Stimulated activated CD4-positive, alpha-beta T cell treated with anti-CD3 and anti-CD28 coated beads, Interleukin-4, amount 100 ng/mL, for 24 hours (primary cell): ENCODE measurements at places on chromosomes 6 and 20.

DNA sequence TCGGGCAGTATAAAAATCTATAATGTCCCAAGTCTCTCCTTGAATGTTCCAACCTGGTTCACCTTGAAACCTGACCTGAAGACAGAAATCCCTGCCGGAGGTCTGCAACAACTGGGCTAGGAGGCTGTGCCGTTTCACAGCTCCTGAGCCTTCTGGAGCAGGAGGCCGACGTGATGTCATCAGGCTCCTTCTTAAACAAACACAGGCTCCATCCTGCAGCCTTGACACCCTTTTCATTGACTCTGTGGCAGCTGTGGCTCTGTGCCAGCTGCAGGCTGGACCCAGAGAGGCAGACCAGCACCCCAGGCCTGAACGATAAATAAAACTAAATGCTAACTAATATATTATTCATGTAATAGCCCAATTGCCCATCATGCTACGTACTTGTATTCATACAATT, 483.9 kb downstream of the CD83 start:
- DNase-seq: no peak

GRCh38 chr6:130837067-130837466, 9.9 kb downstream of the SMLR1 start:
- DNase-seq: no peak

DNA sequence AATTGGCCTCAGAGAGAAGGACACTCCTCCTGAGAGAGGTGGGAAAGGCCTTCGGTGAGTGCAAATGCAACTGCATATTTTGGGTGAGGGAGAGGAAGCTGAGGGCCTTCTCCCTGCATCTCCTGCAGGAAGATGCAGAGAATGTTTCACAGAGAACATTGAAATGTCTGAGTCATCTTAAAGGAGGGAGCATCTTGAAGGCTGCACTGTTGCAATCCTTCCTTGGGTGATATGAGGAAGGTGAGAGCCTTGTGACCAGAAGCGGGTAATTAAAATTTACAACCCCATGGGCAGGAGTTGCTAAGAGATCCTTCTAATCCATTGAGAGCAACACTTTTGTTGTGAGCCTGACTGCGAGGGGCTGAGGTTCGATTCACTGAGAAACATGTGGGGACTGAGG, 375.7 kb upstream of the MARCKS start:
- no peak for DNase-seq

- DNase-seq: no peak
Measured at GRCh38 chr6:118965371-118965770, 30.4 kb upstream of the MCM9 start.

- no peak for DNase-seq
Measured at GRCh38 chr6:26224940-26225847, 138.0 kb downstream of the HFE start.

- DNase-seq: no peak
Measured at GRCh38 chr6:109488001-109488400, 5.0 kb upstream of the ZBTB24 start.

DNA sequence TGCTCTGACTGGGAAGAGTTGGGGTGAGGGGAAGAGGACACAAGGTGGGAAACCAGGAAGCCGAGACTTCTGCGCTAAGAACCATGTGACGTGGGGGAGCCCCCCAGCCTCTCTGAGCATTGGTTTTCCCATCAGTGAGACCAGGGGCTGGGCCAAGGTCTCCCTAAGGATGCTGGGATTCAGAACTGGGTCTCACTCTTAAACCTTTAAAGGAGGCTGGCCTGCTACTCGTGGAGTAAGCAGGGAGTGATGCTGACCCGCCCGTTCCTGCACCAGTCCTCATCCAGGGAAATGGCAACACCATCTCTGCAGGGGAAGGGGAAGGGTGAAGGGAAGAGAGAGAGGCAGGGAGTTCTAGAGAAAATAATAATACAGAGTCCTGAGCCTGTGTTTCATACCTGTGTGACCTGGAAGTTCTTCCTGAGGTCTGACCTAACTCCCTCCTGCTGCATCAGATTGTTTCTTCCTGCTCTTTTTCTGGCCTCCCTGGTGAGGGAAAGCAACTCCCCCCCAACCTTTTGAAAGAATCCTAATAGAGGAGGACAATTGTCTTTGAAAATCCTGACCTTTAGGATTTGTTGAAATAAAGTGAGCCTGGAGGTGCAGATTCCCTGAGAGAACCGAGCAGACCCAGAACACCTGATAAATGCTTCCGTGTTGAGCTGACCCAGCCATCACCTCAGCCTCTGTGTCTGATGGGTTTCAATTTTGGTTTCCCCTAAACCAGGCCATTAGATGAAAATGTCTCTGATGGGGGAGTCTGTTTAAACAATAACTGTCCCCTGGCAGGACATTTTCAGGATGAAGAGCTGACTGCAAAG, 3.0 kb upstream of the GRM4 start:
- DNase-seq: no peak

GRCh38 chr20:22465622-22466446, 118.5 kb downstream of the FOXA2 start:
- no peak for DNase-seq

DNA sequence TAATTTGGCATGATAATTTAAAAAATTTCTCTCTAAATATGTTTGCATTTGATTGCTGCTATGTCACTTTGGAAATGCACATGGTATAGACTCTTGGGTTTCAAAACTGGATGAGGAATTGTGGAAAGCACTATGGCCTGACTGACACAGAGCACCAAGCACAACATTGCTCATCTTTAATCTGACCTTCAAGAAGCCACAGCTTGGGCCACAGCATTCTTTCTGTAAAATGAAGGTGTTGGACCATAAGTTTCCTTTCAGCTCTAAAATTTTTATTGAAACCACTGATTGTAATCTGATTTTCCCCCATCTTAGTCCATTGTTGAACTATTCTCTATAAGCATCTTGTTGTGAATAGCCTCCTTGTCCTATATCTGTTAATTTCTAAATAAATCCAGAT, 41.0 kb downstream of the QKI start:
- no peak for DNase-seq

DNA sequence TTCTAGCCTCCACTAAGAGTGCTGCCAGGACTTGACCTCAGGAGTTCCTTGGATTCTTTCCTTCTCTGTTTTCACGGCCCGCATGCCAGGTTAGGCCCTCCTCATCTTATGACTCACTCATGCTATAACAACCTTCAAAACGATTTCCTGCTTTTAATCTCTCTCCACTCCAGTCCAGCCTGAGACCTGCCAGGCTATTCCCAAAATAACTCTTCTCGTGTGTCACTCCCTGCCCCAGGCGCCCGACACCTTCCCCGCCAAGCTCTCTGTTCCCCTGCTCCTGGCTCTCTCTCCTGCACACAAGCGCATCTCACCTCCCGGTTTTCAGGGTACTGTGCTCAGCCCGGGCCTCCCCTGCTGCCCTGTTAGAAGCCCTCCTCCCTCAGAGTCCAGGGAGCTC, 64.1 kb upstream of the RPS6KA2 start:
- no peak for DNase-seq

- DNase-seq: peak; percentile 68
Measured at GRCh38 chr6:7107578-7108195, at the start of gene RREB1. Gene RREB1 (plus strand): TSS chr6:7107961. CDS start chr6:7181912, 73,951 bp downstream.

GRCh38 chr6:15602154-15602553, 60.7 kb downstream of the DTNBP1 start:
- no peak for DNase-seq

- no peak for DNase-seq
Measured at GRCh38 chr6:87391334-87391733, 16.4 kb upstream of the CFAP206 start.

GRCh38 chr20:43922614-43923013, 8.0 kb downstream of the TOX2 start:
- no peak for DNase-seq

GRCh38 chr6:53796451-53796780, 1.6 kb downstream of the LRRC1 start:
- DNase-seq: no peak

GRCh38 chr6:136609873-136610706, 59.9 kb upstream of the MAP7 start:
- no peak for DNase-seq

DNA sequence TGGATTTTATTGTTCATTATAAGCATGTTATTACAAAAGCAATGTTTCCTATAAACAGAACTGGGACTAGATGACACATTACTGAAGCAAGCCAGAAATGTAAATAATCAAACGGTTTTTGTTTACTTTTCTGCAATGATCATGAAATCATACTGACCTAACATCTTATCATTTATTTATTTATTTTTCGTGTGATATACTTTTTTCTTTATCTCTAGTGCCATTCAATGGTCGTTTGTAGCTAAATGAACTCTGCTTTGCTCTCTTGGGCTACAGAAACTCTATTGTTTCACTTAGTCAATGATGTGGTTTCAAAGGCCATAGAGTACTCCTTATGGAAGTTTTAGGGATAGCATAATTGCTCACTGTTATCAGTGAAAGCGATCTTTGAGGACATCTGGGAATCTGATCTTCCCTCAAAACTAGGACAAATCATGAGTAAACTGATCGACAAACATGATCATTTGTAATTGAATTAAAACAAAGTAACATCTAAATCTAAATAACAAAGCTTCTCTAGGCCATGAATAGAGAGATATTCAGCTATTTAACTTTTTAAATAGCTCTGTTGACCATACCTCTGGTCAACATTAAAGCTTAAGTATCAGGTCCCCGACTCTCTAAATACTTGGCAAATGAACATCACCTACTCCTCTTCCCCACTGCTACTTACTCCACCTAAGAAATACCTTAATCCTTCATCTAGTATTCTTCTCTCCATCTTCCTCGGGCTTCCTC, 933.4 kb downstream of the TFAP2A start:
- DNase-seq: no peak

DNA sequence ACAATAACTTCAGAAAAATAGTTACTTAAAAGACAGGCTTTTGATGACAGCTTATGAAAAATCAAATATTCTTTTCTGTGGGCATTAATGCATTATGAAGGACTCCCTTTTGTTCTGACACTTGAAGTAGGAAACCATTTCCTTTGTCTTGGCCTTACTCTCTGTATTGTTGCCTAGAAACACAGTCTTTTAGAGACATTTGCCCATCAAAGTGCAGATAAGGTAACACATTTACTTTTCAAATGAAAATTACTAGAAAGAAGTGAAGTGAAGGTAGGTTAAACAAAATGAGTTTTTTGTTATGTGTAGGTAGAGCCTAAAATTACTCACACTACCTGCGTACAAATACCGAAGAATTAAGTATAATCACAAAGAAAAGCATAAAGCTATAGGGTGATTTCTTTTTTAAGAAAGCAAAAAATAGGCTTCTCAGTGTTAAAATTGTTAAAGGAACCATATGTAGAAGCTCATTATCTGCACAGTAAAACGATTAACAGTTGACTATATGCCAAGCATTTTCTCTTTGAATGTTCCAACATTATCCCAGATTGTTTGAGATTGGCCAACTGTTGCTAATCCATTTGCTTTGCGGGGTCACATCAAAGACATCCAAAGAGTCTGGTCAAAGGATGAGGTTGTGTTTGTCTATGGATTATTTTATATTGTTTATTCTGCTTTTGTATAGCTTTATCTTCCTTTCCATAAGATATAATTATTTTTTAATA, 542.0 kb upstream of the RNF217 start:
- no peak for DNase-seq

GRCh38 chr6:1384549-1385128, 4.7 kb upstream of the FOXF2 start:
- DNase-seq: no peak

GRCh38 chr6:80862756-80863155, 756.3 kb downstream of the BCKDHB start:
- DNase-seq: no peak

- no peak for DNase-seq
Measured at GRCh38 chr6:55299286-55299985, 27.8 kb upstream of the GFRAL start.

DNA sequence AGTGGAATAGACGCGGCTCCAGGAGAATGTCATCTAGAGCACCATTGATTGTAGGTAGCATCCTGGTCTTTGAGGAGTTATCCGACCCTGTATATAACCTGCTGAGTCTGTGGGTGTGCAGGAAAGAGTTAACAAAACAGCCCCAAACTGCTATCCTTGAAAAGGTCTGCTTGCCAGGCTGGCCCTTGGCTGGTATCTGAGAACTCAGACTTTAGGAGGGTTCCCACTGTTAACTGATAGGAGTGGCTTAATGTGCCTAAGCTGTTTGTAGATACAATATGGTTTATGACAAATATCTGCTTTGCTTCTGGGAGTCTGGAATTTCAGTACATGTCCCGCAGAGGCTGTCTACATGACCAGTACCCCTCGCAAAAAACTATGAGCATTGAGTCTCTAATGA, 27.6 kb upstream of the MCUR1 start:
- no peak for DNase-seq

DNA sequence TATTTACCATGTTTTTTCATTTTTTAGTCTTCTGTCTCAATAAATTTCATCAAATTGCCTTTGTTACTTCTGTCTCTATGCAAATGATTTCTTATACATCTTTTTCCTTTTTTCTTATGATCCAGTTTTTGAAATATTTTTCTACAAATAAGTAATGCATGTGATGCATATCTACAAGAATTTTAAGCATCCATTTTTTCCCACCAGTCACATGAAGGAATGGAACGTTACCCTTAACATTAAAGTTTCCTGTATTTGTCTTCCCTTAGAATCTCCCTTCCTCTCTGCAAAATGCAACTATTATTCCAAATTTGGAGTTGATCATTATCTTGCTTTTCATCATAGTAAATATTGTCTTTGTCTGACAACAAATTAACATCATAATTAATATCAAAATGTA, 35.5 kb downstream of the PSMB9 start:
- no peak for DNase-seq

DNA sequence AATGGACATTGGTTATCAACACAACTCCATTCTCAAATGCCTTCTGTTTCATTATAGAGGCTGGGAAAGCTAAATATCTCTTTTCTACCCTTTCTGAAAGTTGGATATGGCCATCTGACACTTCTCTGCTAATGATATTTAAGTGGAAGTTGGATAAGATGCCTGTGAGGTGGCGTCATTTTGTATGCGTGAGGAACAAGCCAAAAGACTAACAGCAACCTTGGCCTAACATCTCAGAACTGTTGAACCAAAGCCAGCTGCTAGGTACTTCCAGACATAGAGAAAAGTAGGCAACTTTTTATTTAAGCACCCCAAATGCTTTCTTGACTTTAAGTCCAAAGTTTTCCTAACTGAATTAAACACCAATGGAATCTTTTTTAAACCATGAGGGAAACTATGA, 708.4 kb downstream of the CD109 start:
- no peak for DNase-seq

DNA sequence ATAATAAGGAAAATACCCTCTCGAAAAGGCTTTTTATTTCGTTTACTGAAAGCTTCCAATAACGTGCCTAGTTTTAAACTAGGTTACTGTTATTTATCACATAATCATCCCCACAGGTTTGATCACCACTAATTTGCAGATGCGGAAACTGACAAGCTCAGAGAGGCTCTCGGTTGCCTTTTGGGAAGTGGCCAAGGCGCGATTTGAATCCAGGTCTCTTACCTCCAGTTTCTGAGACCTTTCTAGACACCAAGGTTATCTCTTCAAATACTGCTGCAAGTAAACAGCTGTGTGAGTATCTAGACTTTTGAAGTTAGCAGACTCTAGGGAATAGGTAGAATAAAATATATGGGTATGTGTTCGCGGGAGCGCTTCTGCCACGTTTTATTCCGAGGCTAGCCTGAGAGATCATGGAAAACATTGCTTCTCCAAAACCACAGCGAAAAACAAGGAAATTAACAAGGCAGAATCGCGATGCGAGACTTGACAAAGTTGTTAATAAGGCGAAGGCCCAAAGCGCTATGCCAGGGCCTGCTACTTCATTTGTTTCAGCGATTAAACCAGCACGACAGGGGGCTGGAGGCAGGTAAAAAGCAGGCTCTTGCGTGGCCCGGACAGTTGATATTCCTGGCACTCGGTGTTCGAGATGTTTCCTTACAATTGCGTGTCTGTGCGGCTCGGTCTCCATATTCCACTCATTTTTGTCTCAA, 1.8 kb upstream of the JARID2 start:
- no peak for DNase-seq
